ENCODE measurements at places on chromosomes 12 and 14.

DNA sequence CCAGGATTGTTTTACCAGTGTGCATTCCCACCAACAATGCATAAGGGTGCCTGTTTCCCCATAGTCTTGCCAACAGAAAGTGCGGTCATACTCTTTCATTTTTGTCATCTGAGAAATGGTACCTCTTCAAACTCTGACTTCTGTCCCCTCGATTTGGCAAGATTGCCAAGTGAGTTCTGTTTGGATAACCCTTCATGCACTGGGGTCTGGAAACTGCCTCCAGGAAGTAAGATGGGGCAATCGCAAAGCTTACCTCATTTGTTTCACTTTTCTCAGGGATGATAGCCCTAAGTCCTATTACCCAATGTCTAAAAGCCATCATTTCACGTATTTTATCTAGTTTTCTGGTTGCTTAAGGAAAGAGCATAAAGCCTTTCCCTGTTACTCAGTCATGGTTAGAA lies 28.6 kb upstream of the NR1H4 start:
- no peak for DNase-seq

DNA sequence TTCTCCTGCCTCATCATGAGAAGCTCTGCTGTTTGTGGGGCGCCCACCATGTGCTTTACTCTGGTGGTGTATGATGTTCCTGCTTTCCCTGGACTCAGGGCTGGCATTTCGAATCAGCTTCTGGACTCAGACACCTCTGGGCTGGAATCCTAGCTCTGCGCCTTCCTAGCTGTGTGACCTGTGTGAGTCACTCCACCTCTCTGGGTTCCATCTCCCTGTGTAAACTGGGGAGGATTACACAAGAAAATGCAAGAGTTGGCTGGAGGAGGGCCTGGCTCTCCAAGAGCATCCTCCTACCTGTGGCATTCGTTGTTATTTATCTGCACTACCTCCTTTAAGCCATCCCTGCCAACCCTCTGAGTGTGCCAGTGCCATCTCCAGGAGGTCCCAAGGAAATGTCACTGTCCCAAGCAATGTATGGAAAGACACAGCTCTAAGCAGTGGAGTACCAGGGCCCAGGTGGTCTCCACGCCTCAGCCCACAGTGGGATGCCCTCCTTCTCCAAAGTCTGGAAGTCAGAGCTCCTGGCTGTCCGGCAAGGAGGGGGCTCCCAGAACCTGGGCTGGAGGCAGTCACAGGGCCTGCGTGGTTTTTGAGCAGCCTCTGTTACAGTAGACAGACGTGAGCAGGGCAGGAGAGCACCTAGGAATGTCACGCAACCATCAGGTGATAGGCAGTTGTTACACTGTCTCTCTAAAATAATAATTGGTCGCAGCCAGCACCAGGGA lies 7.3 kb upstream of the TNFAIP2 start:
- no peak for DNase-seq

GRCh38 chr12:92759634-92760268 lies 57.0 kb downstream of the PLEKHG7 start:
- DNase-seq = no peak

- DNase-seq = no peak
These were observed 271.6 kb downstream of the NPAS3 start for GRCh38 chr14:33210311-33210710.

- DNase-seq = no peak
These were observed 57.8 kb downstream of the GALNT16 start for GRCh38 chr14:69317780-69318179.

DNA sequence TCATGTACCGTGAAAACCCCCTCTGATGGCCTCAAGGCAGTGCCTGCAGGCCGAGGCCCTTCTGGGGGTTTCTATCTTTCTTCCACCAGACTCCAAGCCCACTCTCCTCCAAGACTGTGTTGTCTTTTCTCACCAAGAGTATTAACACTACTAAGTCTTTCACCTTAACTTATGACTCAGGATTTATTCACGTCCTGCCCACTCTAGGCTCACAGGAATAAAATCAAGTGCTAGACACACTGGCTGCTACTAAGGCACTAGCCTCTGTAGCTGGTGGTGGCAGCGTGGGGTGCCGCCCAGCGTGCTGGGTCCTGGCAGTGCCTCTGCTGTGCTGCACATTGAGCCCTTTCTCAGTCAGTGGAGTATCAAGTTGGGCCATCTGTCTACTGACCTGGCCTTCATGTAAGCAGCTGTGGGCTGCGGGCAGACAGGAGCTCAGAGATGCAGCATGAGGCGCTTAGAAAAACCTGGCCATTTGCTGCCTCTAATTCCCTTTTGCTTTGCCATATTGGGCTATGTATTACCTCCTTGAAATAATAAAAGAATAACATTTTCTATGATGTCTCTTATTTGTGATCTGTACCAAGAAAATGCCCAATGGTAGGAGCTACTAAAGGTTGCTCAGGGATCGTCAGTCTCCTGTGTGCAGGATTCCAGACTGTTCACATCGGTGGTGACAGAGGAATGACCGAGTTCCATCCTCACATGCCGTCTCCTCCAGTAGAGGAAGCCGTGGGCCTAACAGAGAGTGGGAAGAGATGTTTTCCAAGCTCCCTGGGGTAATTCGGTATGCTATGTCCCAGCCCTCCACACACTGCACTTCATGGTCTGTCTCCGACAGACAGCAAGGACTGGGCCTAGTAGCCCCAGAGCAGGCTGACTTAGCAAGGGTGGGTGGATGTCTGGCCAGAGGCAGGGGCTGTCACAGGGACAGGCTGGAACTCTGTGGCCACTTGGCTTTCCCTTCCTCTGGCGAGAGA lies 39.9 kb downstream of the MAX start:
- DNase-seq = no peak

GRCh38 chr12:74896186-74896585 lies 313.5 kb downstream of the KCNC2 start:
- DNase-seq = no peak

DNA sequence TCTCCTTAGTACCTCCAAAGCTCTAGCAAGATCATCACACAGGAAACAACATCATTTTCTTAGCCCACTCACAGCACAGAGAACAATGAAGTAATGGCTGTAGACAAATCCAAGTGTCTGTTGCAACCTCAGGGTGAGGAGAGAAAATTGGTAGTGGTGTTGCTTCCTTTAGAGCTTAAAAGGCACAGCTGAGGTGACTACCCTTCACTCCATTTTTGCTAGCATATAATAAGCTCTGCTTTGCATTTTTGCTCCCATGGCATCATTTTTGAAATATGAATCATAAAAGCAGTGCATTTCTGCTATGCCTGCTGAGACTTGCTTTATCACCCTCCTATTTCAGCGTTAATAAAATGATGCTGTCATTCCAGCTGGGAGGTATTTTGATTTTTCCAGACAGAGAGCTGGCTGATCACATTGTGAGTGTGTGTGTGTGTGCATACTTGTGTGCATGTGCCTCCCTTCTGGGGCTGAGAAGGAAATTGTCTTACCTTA lies 18.5 kb upstream of the PCNX1 start:
- DNase-seq = no peak

- peak; percentile 43 for DNase-seq
These were observed 79.9 kb downstream of the ARF6 start for GRCh38 chr14:49972823-49973222.

- no peak for DNase-seq
These were observed 18.0 kb downstream of the TRAF3 start for GRCh38 chr14:102795060-102795925.

DNA sequence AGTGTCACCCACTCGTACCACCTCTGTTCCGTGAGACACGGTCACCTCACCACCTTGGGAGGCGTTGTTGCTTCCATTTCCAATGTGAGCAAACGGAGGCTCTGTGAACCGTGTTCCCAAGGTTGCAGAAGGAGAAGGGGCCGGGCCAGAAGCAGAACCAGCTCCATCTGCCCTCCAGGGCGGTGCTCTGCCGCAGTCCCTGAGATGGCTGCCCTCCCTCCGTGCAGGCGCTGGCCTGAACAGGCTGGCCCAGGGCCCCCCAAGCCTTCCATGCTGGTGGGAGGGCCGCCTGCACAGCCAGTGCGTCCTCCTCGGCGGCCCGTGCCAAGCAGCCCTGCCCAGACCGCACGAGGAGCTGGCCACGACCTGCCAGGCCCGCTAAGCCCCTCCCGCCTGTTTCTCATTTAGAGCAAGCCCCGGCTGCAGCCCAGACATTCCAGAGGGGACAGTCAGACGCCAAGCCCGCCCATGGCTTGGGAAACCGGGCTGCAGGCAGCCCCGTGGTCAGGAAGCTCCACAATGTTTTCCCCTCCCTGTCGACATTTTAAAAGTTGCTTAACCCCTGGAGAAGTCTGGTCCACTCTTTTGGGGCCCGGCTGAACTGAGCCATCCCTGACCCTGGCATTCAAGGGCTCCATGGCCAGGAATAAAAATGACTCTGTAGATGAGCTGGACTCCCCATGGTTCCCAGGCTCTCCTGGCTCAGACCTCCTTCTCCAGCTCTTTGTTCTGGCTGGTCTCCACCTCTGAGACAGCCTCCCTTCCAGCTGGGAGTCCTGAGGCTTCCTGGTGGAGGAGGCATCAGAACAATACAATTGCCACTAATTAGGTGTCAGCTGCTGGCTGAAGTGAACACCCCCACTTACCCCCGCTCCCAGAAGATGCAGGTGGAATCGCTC lies 236.0 kb downstream of the BCL11B start:
- no peak for DNase-seq

DNA sequence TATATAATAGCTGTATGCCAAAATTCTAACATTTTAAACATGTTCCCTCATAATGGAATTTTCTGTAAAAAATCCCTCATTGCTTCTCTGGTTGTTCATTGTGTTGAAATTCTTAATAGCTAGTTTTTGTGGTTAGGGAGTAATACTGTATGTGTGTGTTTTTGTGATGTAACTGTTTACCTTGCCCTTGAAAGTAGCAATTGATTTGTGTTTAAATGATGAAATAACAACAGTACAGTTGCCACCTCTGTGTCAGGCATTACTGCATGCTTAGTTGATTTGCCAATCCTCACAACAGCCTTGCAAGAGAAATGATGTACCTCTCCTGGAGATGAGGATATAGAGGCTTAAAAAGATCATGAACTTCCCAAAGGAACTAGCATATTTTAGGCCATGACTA lies 94.9 kb downstream of the DAAM1 start:
- DNase-seq = no peak

DNA sequence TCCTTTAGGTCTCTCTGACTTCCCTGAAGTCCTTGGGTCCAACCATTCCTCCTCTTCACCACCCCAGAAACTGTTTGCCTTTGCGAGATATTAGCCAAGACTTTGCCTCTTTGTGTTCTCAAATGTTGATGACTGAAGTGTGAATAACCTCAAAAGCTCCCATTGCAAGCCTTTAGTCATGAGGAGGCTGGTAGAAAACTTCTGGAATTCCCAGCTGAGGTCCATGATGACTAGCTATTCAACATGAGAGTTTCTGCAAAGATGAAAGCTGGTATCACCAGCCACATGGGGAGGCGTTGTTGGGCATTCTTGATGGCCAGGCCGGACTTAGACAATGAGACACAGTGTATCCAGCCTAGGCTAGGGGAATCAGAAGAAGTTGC lies 111.7 kb downstream of the TBX5 start:
- DNase-seq = no peak

GRCh38 chr12:6302621-6303020 lies 7.9 kb upstream of the PLEKHG6 start:
- no peak for DNase-seq

Data from stimulated activated CD4-positive, alpha-beta T cell treated with anti-CD3 and anti-CD28 coated beads, Interleukin-4, amount 100 ng/mL, for 4 hours (primary cell).